NT2/D1 (cell line): ENCODE measurements at places on chromosomes 1 and 21.
A peak's percentile ranks its signal among the peaks of the same experiment; 100 is the strongest.

DNA sequence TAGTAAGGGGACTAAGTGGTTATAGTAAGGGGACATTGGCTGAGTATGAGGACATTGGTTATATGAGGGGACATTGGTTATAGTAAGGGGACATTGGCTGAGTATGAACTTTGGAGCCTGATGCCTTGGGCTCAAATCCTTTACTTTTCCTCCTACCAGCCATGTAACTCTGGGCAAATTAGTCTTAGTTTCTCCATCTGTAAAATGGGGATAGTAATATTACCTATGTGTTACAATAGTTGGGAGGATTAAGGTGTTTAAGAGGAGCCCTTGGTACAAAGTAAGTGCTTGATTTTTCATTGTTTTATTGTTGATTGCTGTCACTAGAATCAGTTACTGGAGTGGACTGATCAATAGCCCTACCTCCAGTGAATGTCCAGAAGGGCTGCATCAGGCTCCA, 2.8 kb downstream of the OSCP1 start:
- DNase-seq = no peak

DNA sequence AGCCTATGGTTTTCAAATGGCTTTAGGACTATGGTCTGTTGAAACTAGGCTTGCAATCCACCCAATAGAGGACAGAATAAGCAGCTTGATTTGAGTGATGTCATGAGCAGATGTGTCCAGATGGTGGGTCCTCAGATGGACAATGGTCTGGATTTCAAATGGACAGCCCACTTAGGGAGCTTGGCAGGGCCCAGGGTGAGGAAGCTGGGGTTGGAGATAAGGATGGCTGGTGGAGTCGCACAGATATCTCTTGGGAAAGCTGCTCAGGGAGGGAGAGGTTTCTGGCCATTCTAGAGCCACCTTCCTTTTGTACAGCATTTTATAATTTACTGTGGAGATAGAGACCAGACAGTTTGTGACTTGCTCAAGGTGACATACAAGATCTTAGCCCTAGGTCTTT, 55.0 kb downstream of the NFASC start:
- no peak for DNase-seq

DNA sequence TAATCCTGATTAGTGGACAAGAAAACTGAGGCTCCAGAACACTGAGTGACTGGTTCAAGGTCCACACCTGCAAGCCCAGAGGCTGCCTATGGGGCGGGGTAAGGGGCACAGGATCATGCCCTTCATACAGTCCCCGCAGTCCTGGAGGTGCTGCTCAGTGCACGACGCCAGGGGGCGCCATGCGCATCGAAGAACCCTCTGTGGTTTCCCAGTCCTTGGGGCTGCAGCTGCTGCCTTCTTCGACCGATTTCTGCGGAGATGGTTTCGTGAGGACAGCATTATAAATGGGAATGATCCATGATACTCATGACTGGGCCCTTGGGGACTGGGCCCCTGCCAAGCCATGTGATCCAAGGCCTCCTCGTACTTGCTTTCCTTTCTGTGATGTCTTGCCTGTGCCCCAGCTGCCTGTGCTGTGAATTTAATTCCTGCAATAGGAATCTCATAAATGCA, 37.1 kb upstream of the ARHGEF10L start:
- DNase-seq = peak; percentile 68

DNA sequence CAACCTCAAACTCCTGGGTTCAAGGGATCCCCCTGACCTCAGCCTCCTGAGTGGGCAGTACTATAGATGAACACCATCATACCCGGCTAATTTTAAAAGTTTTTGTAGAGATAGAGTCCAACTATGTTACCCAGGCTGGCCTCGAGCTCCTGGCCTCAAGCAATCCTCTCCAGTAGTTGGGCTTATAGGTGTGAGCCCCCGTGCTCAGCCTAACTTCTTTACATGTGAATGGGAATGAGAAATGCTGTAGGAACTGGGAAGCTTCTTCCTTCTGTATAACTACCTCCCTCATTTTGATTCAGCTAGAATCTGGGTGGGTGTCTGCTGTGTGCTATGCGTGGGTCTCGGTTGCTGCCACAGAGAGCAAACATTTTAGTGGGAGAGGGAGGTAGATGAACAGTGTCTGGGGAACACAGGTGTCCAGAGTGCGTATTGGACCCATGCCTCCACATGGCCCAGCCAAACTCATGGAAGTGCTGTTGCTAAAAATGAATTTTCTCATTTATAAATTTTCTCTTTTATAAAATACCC, 150.6 kb downstream of the NOS1AP start:
- no peak for DNase-seq

DNA sequence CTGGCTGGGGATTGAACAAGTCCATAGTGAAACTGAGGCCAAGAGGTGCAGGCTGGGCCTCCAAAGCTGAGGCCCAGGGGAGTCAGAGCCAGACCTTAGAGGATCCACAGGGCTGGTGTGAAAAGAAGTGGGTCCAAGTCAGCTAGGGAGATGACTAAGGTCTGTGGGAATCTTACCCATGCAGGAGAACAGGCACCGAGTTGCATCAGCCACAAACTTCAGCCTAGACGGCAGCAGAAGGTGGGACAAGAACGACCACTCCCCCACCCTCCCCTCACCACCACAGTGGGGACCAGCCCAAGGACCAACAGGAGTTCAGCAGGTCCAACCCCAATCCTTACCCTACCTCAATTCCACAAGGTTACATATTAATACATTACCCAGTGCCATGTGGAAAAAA, 282.3 kb downstream of the TTLL7 start:
- DNase-seq = no peak
